ENCODE measurements at places on chromosomes 5 and 9.

GRCh38 chr9:126474786-126475485, 138.8 kb upstream of the LMX1B start:
- DNase-seq: no peak

- no peak for DNase-seq
Measured at GRCh38 chr5:3303777-3304176, 291.9 kb upstream of the IRX1 start.

DNA sequence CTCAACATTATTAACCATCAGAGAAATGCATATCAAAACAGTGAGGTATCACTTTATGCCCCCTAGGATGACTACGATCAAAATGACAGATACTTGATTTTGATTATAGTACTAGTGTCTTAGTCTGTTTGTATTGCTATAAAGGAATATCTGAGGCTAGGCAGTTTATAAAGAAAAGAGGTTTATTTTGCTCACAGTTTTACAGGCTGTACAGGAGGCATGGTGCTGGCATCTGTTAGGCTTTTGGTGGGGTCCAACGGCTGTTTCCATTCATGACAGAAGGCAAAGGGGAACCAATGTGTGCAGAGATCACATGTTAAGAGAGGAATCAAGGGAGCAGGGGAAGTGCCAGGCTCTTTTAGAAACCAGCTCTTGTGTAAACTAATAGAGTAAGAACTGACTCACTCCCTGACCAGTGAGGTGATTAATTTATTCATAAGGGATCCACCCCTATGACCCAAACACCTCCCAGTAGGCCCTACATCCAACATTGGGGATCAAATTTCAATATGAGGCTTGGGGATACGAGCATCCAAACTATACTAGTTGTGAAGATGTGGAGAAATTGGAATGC, 16.0 kb upstream of the AFF4 start:
- no peak for DNase-seq

DNA sequence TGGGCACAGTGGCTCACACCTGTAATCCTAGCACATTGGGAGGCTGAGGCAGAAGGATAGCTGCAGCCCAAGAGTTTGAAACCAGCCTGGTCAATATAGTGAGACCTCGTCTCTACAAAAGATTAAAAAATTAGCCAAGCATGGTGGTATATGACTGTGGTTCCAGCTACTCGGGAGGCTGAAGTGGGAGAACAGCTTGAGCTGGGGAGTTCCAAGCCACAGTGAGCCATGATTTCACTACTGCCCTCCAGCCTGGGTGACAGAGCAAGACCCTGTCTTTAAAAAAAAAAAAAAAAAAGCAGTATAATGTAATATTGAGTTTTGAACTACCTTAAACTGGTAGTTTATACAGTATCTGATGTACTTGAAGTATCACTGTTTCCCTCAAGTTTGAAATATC, 358.4 kb downstream of the EBF1 start:
- DNase-seq: no peak

- DNase-seq: no peak
Measured at GRCh38 chr9:94718936-94719335, 7.6 kb upstream of the AOPEP start.

DNA sequence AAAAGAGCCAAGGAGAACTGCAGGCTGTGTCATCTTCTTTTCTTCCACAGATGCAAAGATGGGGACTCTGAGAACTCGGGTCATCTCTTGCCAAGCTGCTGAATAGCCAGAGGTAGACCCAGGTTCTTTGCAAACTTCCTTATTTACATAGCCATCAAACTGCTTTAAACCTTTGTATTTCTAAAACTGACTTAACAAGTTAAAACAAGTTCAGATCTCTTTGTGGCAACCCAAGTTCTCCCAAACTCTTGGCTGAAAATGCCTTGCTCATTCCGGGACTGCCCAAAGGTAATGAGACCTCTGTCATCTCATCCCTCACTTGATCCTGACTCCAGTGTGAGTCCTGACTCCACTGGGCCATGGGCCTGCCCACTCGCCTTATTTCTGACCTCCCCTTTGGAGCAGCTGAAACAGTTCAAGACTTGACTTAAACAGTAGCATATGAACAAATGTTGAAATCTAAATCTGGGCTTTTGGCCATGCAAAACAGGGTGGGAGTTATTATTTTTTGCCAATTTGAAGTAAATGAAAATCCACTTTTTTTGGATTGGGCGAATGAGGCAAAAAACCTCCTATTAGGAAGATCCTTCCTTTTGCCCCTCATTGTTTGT, 50.6 kb downstream of the FBXL7 start:
- no peak for DNase-seq

Data from endothelial cell (in vitro differentiated cells).